NCI-H1092 (cell line): ENCODE measurements at places on chromosomes 4 and X.
A peak's percentile ranks its signal among the peaks of the same experiment; 100 is the strongest.

- DNase-seq = no peak
Measured at GRCh38 chr4:6414578-6414977, 57.8 kb downstream of the PPP2R2C start.

- DNase-seq = no peak
Measured at GRCh38 chr4:111074523-111075114, 451.7 kb upstream of the PITX2 start.

GRCh38 chrX:45505214-45505613 is 304.5 kb upstream of the DIPK2B start:
- no peak for DNase-seq

DNA sequence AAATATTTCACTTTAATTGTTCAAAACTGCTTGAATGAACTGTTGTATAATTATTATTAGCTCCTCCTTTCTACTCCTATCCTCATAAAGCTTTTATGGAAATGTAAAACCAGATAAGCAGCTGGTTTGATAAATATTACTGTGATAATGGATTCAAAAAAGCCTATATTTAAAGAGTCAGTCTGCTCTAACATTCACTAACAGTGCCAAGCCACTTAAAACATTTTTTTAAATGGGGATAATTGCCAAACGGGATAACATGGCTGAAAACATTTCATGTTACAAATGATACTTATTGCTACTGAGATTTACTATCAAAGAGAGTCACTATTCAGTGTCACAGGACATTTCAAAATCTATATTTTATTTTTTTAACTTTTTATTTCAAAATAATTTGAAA is 17.4 kb downstream of the ARHGAP24 start:
- DNase-seq = no peak

DNA sequence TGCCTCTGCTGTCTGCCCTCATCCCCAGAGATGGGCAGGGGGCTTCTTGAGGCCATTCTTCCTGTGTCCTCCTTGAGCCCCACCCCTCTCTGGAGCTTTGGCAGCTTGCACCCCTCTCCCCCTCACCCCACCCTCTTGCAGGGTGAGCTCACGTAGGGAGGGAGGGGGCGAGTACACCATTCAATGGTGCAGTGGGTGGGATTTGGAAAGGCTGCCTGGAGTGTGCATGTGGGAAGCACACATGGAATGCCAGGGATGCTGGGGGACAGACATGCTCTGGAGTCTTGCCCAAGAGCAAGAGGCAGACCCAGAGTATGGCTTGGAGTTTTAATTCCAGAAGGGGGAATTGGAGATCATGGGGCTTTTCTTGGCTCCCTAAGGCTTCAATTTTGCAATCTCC is 5.6 kb downstream of the PAK3 start:
- DNase-seq = no peak

- DNase-seq = no peak
Measured at GRCh38 chr4:138297743-138298405, 55.7 kb upstream of the SLC7A11 start.

GRCh38 chr4:75101906-75102786 is 169.2 kb downstream of the PARM1 start:
- no peak for DNase-seq

DNA sequence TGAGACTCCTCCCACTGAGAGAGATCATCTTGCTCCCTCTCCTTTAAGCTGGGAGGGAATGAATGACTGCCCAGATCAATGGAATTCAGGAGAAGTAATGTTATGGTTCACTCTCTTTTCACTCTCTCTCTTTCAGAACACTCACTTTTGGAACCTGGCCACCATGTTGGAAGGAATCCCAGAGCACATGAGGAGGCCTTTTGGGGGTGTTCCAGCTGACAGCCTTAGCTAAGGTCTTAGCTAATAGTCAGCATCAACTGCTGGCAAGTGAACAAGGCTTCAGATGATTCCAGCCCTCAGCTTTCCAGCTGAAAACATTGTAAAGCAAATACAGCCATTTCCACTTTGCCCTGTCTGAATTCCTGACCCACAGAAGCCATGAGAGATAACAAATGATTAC is 124.0 kb upstream of the CLNK start:
- peak; percentile 91 for DNase-seq

DNA sequence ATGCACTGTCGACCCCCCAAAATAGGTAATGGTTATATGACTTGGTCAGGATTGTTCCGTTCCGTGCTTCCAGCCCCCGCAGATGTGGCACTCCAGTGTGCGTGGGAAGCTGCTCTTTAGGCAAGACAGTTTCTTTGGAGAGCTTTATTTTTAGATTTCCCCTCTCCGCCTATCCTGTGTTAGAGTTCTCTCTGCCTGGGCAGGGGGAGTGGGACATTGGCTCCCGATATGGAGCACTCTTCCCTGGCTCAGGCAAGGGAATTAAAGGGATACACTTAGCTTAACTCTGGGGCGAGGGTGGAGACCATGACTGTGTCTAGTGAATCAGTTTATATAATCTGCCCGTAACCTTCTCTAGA is 36.0 kb downstream of the DLG3 start:
- DNase-seq = no peak
